Activated gamma-delta T cell (primary cell): ENCODE measurements at places on chromosomes 4 and X.

DNA sequence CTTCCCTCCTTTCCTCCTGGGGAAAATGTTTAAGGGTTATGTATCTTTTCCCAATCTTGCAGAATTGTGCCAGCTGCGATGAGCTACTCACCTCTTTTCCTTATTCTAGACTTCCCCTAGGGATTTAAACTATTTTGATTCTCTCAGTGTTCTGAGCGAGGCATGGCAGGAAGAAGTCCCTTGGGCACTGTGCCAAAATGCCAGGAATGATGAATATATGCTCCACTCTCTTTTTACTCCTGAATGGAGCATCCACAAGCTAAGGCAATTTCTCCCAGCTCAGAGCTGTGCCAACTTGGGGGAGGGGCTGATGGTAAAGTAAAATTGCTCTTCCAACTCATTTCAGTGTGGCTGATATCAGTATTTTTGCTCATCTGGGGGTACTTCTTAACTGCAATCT, 4.0 kb upstream of the C4orf17 start:
- no peak for DNase-seq

- DNase-seq, result no peak
These were observed 125.2 kb downstream of the STIM2 start for GRCh38 chr4:26985873-26986272.

- DNase-seq, result no peak
These were observed 3.7 kb upstream of the SHOX start for GRCh38 chrX:626745-627509.

DNA sequence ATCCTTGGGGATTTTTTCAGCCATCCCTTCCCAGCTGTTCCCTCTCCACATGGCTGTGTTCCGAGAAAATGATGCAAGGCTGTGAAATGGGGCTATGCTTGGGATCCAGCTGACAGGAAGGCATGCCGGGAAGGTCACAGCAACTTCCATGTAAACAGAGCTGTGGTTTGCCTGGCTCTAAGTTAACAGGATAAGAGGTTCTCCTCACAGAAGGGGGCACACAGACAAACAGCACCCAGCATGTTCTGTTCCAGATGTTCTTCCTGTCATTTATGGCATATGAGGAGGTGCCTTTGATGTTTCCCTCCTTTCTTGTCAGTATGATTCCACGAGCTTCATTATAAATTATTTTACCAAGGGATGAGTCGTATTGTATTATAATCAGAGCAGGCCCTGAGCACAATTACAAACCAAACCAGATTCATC, 220.7 kb downstream of the ANTXR2 start:
- no peak for DNase-seq

GRCh38 chrX:38102875-38103274, 96.5 kb downstream of the SYTL5 start:
- DNase-seq, result no peak

DNA sequence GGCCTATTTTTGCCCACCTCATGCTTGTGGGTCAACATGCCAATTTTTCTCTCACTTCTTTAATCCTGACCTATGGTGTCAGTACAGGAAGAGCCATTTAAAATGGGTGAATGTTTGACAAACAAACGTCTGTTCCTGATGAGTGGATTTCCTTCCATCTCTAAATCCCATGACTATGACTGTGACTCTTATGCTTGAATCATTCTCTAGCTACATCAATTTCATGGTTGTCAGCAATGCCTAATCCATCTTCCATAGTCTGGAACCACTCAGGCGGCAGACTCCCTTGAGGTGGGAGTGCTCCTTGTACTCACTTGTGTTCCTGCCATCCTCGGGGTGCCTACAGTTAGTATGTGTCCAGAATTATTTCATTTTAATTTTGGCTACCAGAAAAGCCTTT, 194.9 kb upstream of the RPS6KA3 start:
- no peak for DNase-seq

DNA sequence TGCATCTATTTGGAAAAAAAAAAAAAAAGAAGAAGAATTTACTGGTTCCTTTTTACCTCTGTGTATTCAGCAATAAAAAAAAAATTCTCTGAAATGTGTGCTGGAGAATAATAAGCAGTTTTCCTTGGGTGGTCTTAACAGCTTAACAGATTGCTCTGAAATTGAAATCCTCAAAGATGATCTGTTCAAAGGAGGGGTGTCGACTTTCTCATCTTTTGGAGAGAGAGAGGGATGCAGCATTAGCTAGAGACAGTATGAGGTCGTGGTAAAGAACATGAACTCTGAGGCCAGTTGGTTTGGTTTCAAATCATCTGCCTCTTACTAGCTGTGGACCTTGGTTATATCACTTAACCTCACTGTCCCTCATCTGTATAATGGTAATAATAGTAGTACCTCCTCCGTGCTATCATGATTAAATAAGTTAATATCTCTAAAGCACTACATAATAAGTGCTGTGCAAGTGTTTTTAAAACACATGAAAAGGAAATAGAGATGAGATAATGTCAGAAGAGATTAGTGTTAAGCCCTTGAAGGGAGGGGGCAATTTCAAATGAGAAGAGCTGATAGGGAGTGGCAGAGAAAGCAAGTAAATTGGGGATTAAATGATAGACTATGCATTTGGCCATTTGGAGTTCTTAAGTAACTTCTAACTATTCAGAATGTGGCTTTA, 109.9 kb upstream of the LIMCH1 start:
- DNase-seq, result no peak

GRCh38 chr4:20954541-20954940, 254.3 kb downstream of the PACRGL start:
- no peak for DNase-seq

GRCh38 chrX:82125103-82125502, 923.2 kb downstream of the SH3BGRL start:
- DNase-seq, result no peak

DNA sequence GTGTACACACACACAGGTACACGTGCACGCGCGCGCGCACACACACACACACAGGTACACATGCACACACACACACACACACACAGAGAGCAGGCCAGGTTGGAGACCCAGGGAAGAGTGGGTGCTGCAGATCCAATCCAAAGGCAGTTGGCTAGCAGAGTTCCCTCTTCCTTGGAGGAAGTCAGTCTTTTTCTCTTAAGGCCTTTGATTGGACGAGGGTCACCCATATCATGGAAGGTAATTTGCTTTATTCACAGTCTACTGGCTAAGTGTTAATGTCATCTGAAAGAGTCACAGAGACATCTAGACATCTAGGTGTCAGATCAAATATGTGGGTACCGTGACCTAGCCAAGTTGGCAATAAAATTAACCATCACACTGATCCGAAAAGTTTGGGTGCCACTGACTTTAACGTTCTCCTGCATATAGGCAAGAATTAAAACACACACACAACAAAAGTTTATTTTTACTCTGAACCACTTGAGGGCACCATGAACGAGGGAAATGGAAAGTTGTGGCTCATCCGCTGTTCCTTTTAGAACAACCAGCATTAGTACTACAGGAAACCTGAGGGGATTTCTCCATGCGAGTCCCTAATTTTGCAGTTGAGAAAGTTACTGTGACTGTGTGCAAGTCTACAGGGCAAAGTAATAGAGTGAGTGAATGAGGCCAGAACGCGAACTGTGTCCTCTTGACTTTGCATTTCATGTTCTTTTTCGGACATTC, 66.0 kb upstream of the STOX2 start:
- no peak for DNase-seq

GRCh38 chrX:10007621-10008020, 40.5 kb downstream of the CLDN34 start:
- DNase-seq, result no peak

DNA sequence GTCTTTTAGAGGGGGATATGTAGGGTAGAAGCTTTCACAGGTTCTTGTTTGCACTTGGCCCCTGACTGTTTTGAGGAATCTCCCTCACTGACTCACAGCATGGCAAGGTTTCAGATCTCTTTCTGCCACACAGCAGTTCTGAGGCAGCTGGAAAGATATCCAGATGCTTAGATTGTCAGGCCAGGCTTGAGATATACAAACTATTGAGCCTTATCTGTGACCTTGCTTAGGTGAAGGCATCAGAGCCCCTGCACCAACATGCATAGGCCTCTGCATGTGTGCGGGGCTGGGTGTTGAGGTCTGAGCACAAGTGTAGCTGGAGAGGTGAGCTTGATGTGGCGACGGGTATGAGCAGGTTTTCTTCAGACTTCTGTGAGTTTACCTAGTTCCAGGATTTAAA, 80.9 kb upstream of the MSANTD1 start:
- DNase-seq, result no peak

- DNase-seq, result no peak
These were observed 99.1 kb downstream of the AFF1 start for GRCh38 chr4:87033902-87034301.

GRCh38 chr4:132001542-132001941, 1147.6 kb upstream of the PCDH10 start:
- no peak for DNase-seq

DNA sequence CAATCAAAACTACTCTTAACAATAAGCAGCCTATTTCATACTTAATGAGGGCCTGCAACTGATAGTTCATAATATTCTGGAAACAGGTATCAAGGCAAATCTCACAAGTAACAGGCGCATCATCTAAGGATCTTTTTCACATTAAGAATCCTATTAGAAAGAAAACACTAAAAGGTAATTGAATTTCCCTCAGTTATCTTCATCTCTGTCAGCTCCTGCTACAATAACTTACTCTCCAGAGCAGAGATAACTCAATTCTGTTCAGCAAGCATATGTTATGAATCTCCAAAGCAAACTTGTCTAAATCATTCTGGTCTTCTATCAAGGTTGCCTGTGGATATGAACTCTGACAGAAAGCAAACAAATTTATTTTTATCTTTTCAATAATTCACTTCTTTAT, 126.1 kb downstream of the MAB21L2 start:
- DNase-seq, result no peak

DNA sequence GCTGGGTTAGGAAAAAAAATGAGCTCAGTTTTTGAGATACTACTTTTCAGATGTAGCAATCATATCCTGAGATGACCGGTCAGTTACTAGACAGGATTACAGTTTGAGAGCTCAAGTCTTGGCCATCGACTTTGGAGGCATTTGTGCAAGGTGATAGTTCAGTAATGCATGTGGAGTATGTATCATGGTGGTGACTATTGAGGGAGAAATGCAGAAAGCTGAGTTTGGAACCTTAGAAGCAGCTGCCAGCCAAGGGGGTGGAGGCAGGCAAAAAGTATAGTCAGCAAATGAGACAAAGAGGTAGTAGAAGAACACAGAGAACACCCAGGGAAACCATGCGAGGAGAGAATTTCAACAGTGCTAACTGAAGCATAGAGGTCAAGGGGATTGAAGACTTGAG, 48.7 kb upstream of the SLC4A4 start:
- DNase-seq, result no peak
